ENCODE measurements at places on chromosomes 4 and X. TPM values are rescaled to one million over a fixed set of nuclear protein-coding genes. Genes with fewer than 3 reads are reported as not detected.

EVC2 gene
- 7.7 TPM for polyA plus RNA-seq

DNA sequence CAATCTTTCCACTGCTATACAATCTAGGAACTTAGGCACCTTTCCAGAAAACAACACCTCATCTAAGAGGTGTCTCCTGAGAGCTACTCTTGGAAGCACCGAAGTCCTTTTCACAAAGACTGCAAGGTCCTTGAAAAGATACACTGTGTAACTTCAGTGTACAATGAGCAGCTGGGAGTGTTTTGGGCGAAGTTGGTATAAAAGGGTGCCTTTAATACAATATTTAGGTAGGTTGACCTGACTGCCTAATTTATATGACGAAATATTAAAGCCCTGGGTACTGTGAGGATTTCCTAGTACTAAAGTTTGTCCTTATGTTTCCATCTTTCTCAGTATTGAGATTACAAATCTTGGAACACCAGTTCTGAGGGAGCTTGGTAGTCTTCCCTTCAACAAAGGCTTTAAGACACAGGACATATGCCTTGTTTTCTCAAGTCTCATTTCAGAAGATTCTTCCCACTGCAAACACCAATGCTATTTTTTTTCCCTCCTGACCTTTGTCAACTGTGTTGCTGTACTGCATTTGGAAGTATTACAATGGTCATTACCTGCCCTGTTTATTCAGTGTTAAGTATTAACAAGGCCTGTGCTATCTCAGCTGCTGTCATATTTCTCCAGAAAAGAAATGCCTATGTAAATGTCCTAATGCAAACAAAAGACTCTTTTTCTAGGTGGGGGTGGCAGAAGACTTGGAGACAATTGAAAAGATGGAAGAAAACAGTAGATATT lies 134.2 kb downstream of the MAML3 start:
- no peak for DNase-seq

DNA sequence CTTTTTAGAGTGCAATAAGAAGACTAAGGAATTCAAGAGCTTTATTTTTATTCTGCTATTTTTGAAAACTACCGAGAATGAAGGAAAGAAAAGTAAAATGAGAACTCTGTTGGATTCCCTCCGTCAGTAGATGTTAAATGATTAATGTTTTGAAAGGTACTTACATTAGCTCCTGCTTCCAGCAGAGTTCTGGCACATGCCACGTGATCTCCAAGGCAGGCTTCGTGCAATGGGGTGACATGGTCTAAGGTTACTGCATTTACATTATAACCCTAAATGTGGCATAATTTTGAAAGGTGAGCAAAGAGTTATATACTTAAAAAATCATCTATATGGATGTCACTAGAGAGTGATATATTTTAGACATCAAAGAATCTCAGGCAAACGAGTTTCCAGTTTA lies 26.8 kb upstream of the SPATA4 start:
- DNase-seq, result no peak

DNA sequence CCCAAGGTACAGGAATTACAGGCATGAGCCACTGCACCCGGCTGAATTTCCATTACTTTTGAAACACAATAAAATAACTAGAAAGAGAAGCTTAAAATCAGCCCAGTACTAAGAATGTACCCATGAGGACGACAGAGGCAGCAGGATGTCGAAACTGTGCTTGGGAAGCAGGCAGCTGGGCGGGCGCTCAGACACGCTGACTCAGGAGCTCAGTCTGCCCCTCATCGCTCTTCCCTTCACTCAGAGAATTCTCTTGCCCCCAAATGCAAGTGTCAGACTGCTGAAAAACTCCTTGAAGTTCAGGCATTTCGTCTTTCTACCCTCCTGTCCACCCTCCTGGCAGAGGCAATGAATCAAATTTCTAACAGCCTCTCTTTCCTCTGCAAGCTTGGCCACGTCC lies 41.0 kb upstream of the CDKN2AIP start:
- no peak for DNase-seq

Data from left renal cortex interstitium (tissue), 4 donors.